ENCODE measurements at places on chromosomes 16 and 17. TPM values are rescaled to one million over a fixed set of nuclear protein-coding genes. Genes with fewer than 3 reads are reported as not detected.

KRT12 gene
- not detected for total RNA-seq

KCNJ2 gene
- total RNA-seq = 0.75 TPM

SERPINF2 gene
- not detected for total RNA-seq

ABCC3 gene
- 4.0 TPM for total RNA-seq

OR1F1 gene
- total RNA-seq = not detected

ACE gene
- 2.0 TPM for total RNA-seq

NLRC3 gene
- under 0.01 TPM for total RNA-seq

MPO gene
- under 0.01 TPM for total RNA-seq

TRPV3 gene
- 1.8 TPM for total RNA-seq

C16orf92 gene
- total RNA-seq = not detected

HOXB7 gene
- not detected for total RNA-seq

HOXB5 gene
- total RNA-seq = not detected

CDH1 gene
- total RNA-seq = not detected

HS3ST6 gene
- not detected for total RNA-seq

SMPD3 gene
- not detected for total RNA-seq

GPR142 gene
- not detected for total RNA-seq

BCL6B gene
- total RNA-seq = 0.30 TPM

AXIN2 gene
- total RNA-seq = 2.6 TPM

MYADML2 gene
- total RNA-seq = not detected

SCNN1G gene
- total RNA-seq = not detected

SLC13A2 gene
- total RNA-seq = not detected

KREMEN2 gene
- total RNA-seq = not detected

KRT28 gene
- not detected for total RNA-seq

KRTAP9-2 gene
- not detected for total RNA-seq

TM4SF5 gene
- total RNA-seq = not detected

C16orf90 gene
- not detected for total RNA-seq

OR4D1 gene
- total RNA-seq = not detected

G6PC1 gene
- not detected for total RNA-seq

CACNA1G gene
- under 0.01 TPM for total RNA-seq

ZNF750 gene
- not detected for total RNA-seq

GNGT2 gene
- not detected for total RNA-seq

KIF19 gene
- not detected for total RNA-seq

NACA2 gene
- total RNA-seq = not detected

SDR42E2 gene
- 0.08 TPM for total RNA-seq

NOTUM gene
- 0.08 TPM for total RNA-seq

MVD gene
- total RNA-seq = 74.9 TPM

GINS3 gene
- total RNA-seq = 2.1 TPM

AGRP gene
- not detected for total RNA-seq

BCAR1 gene
- total RNA-seq = 31.6 TPM

TBC1D3G gene
- not detected for total RNA-seq

EIF3CL gene
- total RNA-seq = 64.8 TPM

SLC5A2 gene
- total RNA-seq = 0.15 TPM

KIAA0513 gene
- total RNA-seq = 23.3 TPM

TP53TG3 gene
- total RNA-seq = 0.35 TPM

HP gene
- not detected for total RNA-seq

SLFN13 gene
- 1.7 TPM for total RNA-seq

NPIPB9 gene
- 0.35 TPM for total RNA-seq
